ENCODE measurements at places on chromosomes 12 and 14.

GRCh38 chr12:22190969-22191368 is 143.5 kb downstream of the ST8SIA1 start:
- DNase-seq = no peak

- DNase-seq = no peak
Observed at GRCh38 chr14:102222009-102222575, 82.4 kb downstream of the WDR20 start.

DNA sequence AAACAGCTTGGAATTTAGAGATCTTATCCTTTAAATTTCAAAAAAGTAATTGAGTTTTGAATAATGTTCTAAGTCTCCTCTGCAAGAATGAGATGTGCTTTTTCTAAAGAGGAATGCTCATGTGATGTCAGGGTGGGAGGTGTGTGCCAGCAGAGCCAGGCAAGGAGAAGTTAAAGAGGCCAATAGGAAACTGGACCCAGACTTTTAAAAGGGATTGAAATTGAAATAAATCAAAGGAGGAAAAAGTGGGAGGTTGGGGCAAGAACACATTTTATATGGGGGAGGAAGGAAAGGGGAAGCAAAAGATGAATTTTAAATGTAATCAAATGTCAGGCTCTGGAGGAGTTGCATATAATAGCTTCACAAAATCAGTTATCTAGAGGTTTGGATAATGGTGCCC is 126.1 kb downstream of the FIGNL2 start:
- no peak for DNase-seq

DNA sequence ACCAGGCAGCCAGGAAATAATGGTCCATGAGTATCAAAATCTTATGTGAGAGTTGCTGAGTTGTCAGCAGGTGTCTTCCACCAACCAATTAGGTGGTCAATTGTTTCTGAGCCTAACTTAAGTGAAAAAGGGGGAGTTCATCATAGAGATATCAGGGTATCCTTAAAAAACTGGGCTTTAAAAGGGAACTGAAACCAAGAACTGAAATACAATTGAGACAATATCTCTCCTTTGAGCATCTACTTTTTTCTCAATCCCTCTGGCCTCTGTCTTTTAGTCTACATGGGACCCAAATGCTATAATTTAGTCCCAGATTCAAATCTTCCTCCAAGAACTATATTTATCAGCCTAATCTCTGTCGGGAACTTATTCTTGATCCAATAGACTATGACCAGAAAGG is 201.0 kb downstream of the BTG1 start:
- no peak for DNase-seq

DNA sequence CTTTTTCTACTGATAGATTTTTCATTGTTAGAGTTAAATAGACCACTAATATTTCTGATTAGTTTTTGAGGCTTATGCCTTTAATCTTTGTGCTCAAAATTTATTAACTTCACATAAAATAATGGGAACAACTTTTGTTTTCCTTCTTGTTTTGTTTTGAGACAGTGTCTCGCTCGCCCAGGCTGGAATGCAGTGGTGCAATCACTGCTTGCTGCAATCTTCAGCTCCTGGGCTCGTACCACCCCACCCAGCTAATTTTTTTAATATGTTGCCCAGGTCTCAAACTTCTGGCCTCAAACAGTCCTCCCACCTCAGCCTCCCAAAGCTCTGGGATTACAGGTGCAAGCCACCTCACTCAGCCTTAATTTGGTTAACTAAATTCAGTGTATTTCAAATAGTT is 16.8 kb downstream of the SCFD1 start:
- no peak for DNase-seq

DNA sequence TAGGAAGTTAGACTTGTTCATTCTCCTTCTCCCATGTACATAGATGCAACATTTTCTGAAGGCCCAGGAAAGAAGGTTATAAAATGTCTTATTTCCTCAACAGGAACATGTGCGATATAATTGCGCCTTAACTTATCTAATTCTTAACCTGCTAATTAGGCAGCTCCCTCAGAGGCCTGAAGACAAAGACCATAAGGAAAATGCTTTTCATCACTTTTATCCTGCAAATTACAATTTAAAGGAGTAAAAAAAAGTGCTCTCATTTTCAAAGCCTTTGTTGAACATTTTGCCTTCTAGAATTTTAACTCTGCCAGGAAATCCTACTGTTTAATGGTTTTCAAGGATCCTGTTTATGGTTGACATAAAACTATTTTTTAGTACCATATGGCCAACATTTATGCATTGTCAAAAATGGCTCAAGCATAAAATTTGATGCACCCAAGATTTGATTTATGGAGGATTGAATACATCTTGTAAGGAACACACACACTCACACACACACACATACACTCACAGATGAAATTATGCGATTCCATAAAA is 660.4 kb upstream of the TMEM132C start:
- no peak for DNase-seq

- no peak for DNase-seq
Observed at GRCh38 chr12:16389594-16389993, 42.1 kb downstream of the MGST1 start.

DNA sequence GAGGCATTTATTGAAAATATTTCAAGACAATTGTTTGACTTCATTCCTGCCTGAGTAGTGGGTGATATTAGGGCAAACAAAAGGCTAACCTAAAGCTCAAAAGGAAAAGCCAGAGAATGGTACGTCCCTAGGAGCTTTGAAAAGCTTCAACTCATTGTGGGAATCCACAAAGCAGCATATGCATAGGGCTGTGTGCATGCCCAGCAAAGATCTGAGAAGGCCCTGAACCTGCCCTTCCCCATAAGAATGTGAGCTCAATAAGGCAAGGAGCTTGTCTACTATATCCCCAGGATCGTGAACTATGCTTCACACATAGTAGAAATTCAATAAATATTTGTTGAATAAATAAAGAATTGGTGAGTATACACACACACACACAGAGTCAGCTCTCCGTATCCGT is 19.1 kb upstream of the RAD52 start:
- DNase-seq = no peak

- DNase-seq = no peak
Observed at GRCh38 chr12:58877243-58877743, 43.0 kb downstream of the LRIG3 start.
